AG08395 (cell line): ENCODE measurements at places on chromosomes 13 and 19.

DNA sequence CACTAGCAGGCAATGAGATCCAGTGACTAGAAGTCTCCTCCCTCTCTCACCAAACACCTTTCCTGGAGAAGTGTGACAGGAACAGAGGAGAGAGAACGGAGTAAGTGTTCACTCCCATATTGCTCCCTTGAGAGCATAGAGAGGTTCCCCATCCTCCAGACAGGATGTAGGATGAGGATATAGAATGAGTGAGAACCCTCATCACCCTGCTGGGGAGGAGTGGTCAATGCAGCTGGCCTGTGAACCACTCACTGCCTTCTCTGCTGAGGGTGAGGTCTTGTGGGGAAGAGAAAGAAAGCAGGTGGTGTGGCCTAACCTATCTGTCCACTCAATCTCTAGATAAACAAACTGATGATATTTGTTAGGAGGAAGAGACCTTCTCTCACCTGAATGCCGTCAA, 386.6 kb downstream of the PCDH20 start:
- DNase-seq: no peak

DNA sequence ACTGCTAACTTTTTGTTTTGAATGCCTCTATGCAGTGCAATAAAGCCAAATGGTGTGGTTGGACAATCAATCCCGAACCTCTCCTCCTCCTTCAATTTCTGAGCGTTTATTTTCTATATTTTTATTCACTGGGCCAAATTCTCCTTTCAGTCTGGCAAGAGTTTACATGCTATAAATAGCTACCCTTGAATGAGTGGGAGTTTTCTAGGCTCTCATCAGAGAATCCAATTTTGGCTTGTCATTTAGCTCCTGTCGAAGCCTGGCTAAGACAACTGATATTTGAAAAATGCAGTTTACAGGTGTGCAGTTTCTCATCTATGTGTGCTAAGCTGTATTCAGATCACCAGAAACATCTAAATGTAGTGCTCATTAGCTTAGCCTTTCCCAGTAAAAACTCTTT, 61.8 kb downstream of the OLFM4 start:
- no peak for DNase-seq

DNA sequence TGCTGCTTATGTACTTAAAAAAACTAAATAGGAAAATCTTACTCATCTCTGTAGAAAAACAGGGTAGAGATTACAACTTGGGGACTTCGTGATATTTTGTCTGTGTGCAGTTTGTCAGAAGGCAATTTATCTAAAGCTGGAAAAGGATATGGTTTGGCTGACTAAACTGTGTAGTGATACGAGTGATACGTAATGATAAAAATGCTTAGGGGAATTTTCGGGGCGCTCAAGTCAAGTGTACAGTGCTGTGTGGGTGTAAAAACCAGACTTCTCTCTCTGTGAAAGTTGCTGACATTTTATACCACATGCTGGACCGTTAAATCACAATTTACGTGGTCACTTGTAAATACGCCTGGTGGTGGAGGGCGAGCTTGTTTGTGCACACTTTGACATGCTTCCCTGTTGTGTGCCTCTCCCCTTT, 221.7 kb downstream of the KCNRG start:
- DNase-seq: no peak

DNA sequence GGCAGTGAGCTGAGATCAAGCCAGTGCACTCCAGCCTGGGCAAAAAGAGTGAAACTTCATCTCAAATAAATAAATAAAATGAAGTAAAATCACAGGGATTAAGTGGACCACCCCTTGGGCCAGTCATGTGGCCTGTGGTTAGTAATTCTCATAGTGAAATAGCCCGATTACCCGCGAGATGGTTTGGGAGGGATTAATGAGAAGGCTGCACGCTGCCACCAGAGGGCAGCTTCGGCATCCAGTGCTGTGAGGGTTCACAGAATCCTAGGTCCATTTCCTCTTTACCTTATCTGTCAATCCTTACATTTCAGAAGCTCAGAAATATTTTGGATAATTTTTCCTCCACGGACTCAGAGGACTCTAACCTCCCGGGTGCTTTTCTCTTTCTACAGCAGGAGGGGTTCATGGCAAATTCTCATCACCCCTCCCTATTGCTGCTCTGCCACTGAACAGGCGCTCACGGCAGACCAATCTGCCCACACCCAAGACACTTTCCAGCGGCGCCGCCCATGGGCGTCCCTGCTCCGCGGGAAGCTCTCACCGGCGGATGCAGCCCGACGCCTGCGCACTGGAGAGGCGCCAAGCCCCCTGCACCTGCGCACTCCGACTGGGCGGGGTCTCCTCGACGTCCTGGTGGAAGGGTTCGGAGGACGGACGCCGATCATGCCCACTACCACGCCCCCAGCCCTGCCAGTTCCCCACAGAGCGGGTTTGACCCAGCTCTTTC, 11.0 kb downstream of the ZNF835 start:
- DNase-seq: no peak

- no peak for DNase-seq
Measured at GRCh38 chr19:38918526-38918925, 6.5 kb upstream of the CCER2 start.

- DNase-seq: no peak
Measured at GRCh38 chr13:109010912-109011311, 381.5 kb downstream of the MYO16 start.

- peak; percentile 67 for DNase-seq
Measured at GRCh38 chr19:55647732-55648584, at the start of gene CCDC106. CCDC106 (plus strand) TSS chr19:55648212; CDS start chr19:55649047, 835 bp downstream.

DNA sequence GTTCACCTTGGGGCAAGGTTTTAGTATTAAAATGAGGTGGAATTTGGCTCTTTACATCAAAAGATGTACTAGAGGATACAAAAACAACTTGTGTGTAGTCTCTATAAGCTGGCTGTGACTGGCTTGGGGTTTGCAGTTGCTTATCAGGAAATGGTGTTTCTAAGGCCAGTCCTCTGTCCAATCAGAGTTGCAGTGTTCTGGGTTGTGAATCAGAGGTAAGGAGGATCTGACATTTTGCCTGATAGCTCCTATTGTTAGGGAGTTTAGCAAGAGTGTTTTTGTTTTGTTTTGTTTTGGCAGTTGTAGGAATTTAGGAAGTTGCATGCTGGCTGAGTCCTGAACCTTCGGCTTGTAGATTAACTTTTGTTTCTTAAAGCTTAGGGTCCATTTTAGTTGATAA, 20.1 kb upstream of the ESD start:
- no peak for DNase-seq

GRCh38 chr19:991174-991931, 7.2 kb downstream of the WDR18 start:
- peak; percentile 52 for DNase-seq

DNA sequence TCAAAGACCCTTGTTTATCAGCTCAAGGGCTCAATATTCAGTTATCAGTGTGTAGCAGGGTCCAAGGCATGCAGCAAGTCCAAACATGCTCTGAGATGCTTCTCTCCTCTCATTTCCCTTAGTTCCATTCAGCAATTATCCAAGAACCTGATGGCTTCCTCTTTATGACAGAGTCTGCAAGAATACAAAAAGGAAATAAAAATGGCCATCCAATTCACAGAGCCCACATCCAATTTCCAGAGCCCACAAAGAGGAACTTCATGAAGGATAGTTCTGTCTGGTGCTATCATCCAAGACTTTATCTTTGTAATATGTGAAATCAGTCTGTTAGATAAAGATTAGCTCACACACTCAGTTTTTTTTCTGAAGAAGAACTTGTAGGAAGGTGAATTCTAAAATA, 217.2 kb downstream of the LACC1 start:
- DNase-seq: no peak

DNA sequence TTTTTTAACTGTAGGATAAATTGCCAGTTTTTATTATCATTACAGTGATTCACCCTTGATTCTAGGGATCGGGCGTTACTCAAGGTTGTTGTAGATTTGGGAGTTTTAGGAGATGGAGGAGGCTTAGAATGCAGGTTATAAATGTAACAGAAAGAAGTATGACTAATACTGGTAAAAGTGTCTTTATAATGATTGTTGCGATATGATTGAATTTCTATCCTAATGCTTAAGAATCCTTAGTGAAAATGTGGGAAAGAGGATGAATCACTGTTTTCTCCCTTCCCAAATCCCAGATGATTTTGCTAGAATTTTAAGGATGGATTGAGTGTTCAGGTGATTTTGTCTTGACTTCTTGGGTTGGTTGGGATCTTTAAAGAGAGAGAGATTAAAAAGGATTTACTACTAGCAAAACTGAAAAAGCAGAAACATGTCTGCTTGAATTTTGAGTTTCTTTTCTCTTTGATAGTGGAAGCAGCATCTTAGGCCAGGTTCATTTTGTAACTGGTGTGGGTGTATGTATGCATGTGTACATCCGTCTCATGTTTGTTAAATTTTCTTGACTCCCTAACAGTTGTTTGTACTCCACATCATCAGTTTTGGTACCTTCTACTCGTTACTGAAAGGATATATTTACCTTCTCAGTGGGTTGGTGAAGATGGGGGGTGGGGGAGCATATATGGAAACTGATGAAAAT, 25.9 kb downstream of the ARHGAP35 start:
- no peak for DNase-seq

GRCh38 chr13:88189728-88190127, 518.6 kb downstream of the SLITRK5 start:
- no peak for DNase-seq

DNA sequence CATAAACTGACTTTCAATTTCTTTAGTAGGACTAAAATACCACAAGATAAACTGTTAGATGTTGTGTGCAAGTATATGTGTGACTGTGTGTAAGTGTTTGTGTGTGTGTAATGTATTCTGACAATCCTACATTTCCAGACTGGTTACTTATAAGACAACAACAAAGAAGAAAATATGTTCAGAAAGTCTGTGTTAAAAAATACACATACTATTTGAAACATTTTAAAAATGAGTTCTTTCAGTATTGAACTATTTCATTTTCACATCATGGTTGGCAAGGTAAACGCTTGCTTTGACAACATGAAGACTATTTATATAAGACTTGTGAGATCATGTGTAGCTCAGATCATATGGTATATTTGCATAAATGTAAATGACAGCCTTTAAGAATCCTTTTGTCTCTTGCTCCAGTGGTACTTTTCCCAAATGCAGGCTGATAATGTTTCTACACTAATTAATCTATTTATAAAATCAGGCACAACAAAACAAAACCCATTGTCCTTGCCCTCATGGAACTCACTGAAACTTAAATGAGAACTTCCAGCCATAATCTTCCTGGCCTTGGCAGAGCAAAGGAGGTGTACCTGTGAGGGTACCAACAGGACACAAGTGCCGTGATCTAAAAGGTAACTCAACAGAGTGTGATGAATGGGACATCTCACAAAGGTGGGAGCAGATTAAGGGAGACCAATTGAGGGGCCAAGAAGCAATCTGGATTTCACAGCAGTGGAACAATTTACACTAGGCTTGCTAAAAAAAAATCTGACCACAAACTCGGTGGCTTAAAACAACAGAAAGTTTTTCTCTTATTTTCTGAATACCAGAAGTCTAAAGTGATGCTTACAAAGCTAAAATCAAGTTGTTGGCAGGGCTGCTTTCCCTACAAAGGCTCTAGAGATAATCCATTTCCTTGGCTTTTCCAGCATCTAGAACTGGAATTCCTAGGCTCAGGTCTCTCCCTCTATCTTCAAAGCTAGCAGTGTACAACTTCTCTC, 349.0 kb downstream of the TBC1D4 start:
- no peak for DNase-seq

- no peak for DNase-seq
Measured at GRCh38 chr19:6721773-6722172, 1.3 kb upstream of the C3 start.

DNA sequence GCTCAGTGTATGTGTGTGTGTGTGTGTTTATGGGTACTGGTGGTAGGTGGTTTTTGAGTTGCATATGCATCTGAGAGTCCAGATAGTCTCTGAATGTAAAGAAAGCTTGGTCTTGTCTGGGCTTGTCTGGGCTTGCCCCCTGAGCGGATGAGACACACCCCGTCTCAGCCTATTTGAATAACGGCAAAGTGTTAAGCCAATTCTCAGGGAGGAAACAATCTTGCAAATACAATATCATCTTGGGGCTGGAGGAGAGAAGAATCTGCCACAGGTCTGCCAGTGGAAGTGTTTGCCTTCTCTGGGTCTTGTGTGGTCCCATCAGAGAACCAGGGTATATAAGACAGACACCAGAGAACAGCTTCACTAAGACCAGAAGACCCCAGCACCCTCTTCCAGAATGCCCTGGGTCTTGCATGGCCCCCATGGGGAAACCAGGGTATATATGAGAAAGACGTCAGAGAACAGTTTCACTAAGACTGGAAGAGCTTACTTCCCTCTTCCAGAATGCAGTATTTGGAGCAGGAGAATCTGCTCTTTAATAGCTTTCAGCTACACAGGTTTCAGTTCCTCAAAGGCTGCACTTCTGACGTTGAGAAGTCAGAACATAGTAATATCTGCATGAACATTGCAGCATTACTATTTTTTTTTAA, 13.3 kb downstream of the CD70 start:
- no peak for DNase-seq

- no peak for DNase-seq
Measured at GRCh38 chr13:106373989-106374572, 161.4 kb downstream of the EFNB2 start.

DNA sequence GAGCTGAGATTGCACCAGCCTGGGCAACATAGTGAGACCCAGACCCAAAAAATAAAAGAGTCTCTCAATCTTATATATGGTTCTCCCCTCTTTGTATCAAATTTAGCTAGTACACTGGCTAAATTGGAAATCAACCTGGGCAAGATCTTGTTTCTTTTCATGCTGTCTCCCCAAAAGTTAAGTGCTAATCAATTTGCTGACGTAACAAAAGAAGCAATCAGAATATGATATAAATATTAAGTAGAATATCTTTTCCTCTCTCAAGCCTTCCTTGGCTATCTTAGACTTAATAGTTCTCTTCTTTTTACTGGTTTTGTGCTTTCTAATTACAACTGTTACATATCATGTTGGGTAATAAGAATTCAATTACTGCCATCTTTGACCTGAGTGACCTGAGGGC, 258.9 kb downstream of the KCNRG start:
- DNase-seq: no peak

DNA sequence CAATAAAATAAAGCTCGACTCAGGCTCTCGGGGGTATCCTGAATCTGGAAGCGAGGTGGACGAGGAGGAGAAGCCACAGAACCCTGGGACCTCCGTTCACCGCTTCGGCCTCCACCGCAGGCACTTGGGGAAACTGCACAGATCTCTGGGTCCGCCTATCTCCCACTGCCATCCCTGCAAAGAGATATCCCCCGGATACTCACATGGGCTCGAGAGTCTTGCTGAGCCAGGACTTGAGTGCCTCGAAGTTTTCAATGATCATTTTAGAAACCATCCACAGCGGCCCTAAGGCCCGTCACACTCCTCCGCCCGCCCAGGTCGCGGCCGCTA, 589 bp downstream of the RBM26 start:
- no peak for DNase-seq

DNA sequence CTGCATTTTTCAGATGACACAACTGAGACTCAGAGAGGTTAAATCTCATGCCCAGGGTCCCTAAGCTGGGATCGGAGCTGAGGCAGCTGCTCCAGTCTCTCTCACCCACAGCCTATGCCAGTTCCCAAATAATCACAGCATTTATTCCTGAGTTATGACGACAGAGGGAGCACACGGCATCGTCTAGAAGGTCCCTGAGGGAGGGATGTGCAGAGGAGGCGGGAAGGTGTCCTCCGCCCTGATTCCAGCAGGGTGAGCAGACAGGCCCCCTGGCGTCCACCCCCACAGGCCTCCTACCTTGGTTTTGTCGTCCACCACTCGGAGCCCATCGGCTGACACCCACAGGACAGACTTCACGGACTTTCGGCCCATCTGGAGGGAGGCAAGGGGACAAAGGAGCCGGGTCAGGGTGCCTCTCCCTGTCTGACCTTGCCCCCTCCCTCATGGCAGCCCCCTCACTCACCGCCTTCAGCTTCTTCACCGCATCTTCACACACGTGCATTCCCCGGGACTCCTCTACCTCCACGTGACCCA, 8.0 kb downstream of the NUMBL start:
- DNase-seq: no peak

- no peak for DNase-seq
Measured at GRCh38 chr13:21913010-21913409, 242.1 kb downstream of the FGF9 start.
